ENCODE measurements at places on chromosomes 3 and 15. TPM values are rescaled to one million over a fixed set of nuclear protein-coding genes. Genes with fewer than 3 reads are reported as not detected.

The SAMD7 gene
- total RNA-seq: not detected

The ZSCAN29 gene
- total RNA-seq: 15.6 TPM

The SLC28A2 gene
- total RNA-seq: not detected

The SLC12A1 gene
- total RNA-seq: not detected

The CSPG5 gene
- 0.65 TPM for total RNA-seq

The NANOGP8 gene
- not detected for total RNA-seq

The RASGRP1 gene
- total RNA-seq: 3.5 TPM

The HCLS1 gene
- total RNA-seq: 1.0 TPM
